ENCODE measurements at places on chromosomes 12 and 14. TPM values are rescaled to one million over a fixed set of nuclear protein-coding genes. Genes with fewer than 3 reads are reported as not detected.

The PTPN11 gene
- polyA plus RNA-seq, result 79.6 TPM

The CD69 gene
- polyA plus RNA-seq, result 0.70 TPM

The RDH12 gene
- not detected for polyA plus RNA-seq

The AMHR2 gene
- polyA plus RNA-seq, result not detected
